ENCODE measurements at places on chromosomes 3 and 15.

DNA sequence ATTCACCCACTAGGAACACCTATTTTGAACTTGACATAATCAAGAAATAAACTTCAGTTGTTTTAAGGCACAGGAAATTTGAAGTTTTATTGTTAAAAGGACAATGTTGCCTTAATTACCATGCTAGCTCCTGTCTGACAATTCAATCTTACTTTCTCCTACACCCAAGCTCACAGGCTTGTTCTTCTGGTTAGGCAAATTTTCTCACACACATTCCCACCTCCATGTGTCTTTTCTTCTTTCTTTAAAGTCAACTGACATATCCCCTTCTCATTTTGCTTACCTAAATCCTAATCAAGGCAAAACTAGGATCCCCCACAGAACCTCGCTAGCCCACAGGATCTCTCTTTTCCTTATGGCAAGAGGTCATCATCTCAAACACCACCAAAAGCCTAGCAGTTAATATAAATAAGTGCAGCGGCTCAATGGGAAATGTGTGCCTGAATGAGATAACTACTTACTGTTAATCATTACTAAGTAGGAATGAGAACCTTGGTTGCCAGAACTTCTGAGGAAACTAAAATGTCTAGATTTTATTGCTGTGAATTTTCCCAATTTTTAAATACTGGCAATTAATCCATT, 189.3 kb downstream of the PLCH1 start:
- DNase-seq = no peak

DNA sequence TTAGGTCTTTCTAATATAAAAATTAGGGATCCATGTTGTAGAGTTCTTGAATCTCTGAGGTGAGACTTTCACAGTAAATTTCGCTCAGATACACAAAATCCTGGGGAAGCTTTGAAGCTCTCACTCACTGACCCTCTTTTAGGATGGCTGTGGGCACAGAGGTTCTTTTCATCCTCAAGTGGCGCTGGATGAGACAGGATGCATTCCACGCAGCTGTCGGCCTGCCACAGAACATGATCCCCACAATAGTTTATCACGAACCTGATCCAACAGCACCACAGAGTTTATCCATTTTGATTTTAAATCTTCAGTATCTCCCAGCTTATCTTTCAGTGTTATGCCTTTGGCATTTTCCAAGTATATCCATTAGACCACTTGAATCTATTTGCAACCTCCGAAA, 91.9 kb downstream of the WDR76 start:
- no peak for DNase-seq

DNA sequence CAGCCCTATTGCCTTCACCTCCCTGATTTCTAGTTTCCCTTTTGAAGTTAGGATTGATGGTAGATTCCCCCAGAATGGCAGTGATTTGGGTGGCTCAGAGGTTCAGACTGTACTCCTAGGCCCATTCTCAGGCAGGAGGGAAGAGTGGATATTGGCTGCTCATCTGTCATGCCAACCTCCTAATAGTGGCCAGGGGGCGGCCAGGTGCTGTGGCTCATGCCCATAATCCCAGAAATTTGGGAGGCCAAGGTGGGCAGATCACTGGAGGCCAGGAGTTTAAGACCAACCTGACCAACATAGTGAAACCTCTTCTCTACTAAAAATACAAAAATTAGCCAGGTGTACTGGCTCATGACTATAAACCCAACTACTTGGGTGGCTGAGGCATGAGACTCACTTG, 11.3 kb downstream of the RRP9 start:
- DNase-seq = no peak

DNA sequence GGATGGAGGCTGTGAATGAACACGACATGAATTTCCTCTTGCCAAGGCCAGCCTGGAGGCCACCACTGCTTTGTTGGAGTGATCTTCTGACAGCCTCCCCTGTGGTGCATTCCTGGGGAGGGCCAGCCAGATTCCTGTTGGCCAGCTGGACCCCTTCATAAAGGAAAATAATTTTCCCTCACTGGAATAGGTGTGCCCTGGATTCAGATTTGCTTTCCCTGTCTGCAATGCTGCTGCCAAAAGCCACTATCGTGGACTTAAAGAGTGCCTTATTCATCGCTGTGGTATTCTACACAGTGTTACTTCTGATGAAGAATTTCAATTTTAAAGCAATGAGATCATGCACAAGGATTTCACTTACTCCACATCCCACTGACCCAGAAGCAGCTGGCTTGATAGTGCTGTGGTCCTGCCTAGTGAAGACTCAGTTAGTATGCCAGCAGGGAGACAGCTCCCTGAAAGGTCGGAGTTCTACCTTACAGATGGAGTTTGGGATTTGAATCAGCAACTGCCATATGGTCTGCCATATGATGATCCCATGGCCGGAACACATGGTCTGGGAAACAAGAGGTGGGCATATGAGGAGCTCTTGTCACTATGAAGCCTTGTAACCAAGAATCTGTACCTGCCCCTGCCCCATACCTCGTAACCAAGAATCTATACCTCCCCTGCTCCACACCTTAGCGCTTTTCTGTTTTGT, 145.2 kb downstream of the KLF13 start:
- no peak for DNase-seq

DNA sequence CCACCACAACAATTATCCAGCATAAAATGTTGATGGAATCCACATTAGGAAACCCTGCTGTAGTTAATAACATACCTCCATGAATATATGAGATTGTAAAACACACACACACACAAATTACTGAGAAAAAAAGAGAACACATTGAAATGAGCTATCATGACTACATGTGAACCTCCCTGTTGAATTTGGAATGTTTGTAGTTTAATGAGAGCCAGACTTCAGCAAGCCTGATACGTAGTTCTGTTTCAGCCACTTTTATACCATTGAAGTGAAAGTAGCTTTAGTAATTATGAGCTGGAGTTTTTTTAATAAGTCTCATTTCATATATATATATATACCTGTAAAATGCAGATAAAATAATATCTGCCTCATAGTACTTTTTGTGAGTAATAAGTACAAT, 1146.4 kb downstream of the NAALADL2 start:
- no peak for DNase-seq

DNA sequence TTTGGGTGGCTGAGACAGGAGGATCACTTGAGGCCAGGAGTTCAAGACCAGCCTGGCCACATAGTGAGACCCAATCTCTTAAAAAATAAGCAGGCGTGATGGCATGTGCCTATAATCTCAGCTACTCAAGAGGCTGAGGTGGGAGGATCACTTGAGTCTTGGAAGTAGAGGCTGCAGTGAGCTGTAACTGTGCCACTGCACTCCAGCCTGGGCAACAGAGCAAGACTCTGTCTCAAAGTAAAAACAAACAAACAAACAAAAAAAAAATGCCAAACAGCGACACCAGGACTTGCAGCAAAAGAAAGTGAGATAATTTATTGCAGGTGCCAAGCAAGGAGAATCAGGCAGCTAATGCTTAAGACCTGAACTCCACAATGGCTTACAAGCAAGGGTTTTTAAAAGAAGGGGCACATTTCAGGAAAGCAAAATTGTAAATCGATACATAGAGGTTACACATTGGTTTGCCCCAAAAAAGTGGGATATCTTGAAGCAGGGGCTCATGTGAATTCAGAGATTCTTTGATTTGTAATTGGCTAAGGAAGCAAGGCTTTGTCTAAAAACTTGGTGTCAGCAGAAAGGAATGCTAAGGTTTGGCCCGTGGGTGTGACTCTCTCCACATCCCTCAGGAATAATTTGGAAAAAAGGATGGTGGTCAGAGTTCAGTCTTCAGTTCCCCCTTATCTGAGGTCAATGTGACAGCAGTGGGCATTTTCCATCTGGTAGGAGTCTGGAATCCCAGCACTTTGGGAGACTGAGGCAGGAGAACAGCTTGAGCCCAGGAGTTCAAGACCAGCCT, 5.2 kb upstream of the MPI start:
- no peak for DNase-seq

- no peak for DNase-seq
Observed at GRCh38 chr15:29822684-29823459, 604 bp upstream of the TJP1 start.

- no peak for DNase-seq
Observed at GRCh38 chr3:163817015-163817414, 1261.3 kb downstream of the SI start.

GRCh38 chr3:60427109-60427508, 824.1 kb downstream of the FHIT start:
- no peak for DNase-seq

- DNase-seq = no peak
Observed at GRCh38 chr15:76174654-76175053, 114.9 kb downstream of the TMEM266 start.

Data from keratinocyte (primary cell).